ENCODE measurements at places on chromosomes 2 and 18.

DNA sequence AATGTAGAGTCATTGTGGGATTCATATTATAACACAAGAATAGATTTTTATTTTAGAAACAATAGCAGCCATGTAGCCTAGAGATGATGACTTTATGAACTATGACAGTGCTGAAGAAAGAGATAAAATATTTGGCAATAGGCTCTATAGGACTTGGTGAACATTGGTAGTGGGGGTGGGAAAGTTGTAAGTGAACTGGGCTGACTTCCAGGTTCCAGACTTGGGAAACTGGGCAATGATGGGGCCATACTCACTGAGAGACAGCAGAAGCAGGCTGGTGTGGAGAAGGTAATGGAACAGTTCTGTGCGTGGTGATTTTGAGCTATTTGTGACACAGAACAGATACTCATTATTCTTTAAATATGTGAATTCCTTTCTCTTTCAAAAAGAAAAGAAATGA lies 470.3 kb upstream of the HNRNPA3 start:
- DNase-seq = no peak

GRCh38 chr2:67709835-67710234 lies 312.7 kb downstream of the ETAA1 start:
- DNase-seq = no peak

DNA sequence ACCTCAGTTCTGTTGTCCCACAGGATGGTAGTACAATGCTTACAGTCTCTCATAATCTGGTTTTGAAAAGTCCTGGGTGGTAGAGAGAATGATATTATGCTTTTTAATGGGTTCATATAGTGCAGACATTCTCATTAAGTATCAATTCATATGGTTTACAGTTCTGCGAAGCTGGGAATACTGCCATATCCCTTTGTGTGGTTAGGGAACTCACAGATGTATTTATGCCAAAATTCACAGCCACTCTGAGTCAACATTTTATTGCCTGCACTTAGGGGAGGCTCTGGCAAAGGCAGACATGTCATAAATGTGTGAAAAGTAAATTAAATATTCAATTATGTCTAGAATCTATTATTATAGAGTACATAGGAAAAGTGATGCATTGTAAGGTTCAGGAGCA lies 808.2 kb downstream of the SUCLG1 start:
- no peak for DNase-seq

DNA sequence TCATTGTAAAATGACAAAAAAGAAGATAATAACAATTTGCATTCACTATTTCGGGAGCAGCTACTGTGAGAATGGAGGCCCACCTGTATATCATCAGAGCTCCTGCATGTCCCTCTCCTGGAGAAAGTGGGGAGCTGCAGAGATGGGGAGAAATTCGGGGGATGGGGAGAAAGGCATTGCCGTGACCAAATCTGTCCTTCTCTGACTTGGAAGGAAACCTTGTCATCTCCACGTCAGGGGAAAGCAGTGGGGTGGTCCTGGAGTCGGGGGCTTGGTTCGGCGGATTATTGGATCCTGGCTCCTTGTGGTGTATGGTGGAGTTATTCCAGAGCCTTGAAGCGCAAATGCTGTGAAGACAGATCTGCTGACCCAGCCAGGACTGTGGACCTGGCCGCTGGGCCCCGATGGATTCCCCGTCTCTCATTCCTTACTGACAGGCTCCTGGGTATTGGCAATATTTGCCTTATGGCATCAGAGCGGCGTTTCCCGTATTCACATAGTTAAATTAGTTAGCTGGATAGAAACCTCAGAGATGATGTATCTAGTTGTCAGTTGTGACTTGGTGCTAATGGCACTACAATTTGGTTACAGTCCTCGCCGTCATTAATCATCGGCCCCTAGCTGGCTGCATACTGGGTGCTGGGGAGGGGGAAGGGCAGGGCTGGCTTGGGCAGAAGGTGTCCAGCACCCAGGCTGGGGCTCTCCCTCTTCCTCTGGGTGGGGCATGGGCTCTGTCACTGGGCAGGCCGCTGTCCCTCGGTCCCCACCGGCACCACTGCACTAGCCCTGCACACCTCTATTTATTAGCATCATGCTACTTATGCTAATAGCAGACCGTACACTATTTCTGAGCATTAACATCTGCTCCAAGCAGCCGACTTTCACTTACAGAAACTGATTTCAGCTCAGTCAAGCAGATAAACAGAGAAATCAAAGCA lies 31.7 kb downstream of the CELF4 start:
- DNase-seq = no peak

- no peak for DNase-seq
Measured at GRCh38 chr2:122805346-122805745, 1049.9 kb downstream of the TSN start.

DNA sequence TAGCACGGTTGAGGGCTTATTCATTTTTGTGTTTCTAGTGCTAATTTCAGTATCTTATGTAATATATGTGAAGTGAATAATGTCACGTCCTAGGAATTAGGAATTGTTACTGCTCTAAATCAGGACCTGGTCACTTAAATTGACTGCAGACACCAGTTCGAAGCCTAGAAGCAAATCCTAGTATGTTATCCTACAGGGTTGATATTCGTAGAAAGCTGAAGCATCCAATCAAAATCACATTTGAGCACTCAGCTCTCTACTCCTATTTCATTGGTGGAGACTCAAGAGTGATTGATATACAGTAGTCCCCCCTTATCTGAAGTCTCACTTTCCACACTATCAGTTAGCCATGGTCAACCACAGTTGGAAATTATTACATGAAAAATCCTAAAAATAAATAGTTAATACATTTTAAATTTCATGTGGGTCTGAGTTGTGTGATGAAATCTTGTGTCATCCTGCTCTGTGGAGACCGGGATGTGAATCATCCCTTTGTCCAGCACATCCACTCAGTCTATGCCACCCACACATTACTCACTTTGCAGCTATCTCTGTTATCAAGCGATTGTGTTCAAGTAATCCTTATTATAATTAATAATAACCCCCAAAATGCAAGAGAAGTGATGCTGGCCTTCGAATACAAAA lies 35.2 kb upstream of the SCN9A start:
- DNase-seq = no peak

DNA sequence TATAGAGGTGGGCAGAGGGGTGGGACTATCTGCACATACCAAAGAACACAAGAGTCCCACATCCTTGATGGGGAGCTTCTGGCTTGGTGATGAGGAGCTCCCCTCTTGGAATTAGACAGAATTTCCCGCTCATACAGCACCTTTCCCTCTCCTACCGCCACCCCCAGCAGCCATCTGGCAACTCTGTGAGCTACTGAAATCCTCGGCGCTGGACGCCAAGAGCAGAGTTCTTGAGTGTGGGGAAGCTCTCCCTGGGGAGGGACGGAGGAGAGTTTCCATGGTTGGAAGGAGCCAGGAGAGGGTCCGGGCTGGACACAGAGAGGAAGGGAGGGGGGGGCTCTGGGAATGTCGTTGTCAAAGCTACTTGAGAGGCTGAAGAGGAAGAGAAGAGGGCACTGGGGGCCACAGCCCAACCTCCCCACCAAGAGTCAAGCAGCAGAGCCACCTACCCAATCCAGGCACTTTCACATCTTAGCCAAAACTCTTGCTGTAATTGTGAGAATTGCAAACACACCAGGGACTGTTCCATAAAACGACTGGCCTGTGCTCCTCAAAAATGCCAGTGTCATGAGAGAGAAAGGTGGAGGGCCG lies 89.4 kb upstream of the MCFD2 start:
- no peak for DNase-seq

DNA sequence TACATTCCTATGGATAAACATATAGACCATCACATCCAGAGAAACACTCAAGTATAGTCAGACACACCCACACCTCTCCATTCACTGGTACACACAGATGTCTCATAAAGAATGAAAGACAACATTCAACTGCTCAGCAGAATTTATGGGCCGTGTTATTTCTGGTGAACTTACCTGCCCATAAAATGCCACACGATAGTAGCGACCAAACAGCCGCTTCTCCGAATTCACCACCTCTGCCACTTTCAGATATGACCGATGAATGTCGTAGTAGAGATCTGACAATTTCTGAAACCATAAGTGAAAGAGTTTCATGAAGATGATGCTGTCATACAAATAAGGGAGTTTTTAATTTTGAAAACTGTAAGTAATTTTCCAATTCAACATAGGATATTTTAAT lies 70.7 kb upstream of the CCDC195 start:
- no peak for DNase-seq

- DNase-seq = no peak
Measured at GRCh38 chr2:31284107-31284506, 50.2 kb downstream of the EHD3 start.

DNA sequence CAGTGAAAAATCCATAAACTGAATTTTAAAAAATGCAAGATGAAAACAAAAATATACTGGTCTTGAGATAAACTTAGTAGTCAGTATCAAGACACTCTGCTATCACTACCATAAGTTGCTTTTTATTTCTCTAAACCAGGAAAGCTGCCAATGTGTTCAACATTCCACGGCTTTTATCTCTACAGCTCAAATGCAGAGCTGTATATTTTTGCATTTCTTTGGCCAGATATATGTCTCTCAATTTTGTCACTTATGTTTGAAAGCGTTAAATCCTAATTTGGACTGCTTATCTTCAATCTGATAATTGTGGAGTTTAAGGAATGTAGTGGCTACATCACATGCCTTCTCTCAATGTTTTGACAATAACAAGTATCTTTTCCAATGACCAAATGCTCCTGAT lies 609.5 kb downstream of the EPHA4 start:
- no peak for DNase-seq

GRCh38 chr2:181823405-181823804 lies 68.1 kb upstream of the ITPRID2 start:
- DNase-seq = no peak

GRCh38 chr2:28658369-28658768 lies 93.3 kb upstream of the PPP1CB start:
- DNase-seq = no peak

DNA sequence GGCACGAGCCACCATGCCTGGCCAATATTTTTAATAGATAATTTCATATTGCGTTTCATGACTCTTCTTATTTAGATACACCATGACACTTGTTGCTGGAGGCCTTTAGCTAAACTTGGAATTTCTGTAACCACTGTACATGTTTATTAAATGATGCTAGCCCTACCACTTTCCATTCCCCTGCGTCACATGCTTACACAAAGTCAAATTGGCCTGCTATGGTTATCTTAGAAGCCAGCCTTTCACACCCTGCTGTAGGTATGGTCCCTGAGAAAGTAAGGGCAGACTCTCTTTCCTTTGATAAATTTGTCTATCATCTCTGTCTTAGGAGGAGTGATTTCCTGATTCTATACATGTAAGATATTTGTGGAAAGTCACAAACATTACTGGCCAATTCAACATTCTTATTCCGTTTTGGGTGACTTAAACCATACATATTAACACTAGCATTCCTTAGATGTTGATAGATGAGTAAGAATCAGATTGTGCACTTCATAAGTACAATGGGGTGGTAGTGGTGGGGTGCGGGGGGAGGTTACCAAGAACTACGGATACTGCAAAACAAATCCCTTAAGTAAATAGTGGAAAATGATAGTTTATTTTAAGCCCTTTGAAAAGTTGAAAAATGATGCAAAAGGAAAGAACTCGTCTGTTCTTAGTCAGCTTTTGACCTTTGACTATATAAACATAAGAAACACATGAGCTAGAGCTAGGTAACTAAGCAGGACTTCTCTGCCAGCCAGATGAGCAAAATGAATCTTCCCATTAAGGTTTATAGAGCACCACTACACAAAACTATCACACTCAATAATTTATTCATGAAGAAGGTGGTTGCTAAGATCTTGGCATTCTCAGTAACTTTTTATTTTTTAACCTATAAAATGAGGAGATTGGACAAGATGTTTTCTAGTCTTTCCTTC lies 7.9 kb upstream of the NDUFV2 start:
- peak; percentile 6 for DNase-seq

DNA sequence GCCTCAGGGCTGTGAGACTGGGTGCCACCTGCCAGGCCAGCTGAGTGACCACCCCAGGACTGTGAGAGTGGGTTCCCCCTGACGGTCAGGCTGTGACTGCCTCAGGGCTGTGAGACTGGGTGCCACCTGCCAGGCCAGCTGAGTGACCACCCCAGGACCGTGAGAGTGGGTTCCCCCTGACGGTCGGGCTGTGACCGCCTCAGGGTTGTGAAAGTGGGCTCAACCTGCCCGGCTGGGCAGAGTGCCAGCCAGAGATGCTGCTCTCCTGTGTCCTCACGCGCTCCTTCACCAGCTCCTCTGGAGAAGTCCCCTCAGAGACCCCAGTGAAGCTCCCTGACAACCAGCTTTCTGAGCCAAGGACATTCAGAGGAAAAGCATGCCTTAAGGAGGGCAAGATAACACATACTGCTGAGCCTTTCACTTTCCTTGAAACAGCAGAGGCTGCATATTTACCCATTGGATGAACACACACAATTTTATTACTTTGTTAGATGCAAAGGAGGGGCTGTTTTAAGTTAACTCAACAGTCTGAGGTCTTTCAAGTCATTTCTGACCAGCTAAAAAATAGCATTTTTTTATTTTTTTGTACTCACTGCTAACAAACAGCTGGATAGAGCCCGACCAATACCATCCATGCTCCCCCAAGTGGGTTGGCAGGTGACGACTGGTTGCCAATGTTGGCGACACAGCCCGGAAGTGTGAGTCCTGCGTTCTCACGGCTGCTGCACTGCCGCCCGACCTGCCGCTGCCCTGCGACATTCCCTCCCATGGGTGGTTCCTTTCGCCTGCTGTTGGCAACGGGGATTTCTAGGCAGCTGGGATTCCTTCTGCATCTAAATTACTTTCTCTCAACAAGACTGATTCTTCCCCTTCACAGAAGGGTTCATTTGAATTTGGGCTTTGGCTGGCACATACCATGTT lies 70.7 kb downstream of the NDUFA10 start:
- DNase-seq = no peak

DNA sequence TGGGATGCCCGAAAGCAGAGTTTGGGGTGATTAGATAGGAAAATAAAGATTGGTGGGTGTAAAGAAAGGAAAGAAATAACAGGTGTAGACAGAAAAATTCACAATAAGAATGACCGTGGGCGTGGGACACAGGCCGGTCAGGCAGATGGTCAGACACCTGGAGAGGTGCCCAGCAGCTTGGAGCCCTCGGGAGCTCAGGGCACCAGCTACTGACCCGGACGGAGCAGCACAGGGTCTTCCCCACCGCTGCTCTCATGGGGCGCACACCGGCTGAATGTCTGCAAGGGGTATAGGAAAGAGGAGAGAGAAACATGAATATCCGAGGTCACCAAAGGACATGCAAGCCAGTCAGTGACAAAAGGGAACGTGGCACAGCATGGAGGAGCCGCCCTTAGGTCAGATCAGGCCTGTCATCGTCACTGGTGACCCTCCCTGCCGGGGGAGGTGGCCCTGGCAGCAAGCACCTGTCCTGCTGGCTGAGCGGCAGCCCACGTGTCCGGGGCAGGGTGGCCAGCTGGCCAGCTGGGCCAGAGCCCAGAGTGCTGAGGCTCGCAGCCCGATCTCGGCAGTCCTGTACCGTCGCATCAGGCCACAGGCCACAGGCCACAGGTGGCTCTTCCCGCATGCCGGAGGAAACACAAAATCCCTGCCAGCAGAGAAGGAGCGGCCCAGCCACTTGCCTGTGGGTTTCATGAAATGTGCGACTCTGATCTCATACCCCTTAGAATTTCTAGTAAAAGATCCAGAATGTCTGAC lies 112.0 kb upstream of the NDUFV2 start:
- no peak for DNase-seq

GRCh38 chr2:105867587-105867986 lies 122.9 kb downstream of the NCK2 start:
- no peak for DNase-seq

- no peak for DNase-seq
Measured at GRCh38 chr2:162518894-162519293, 175.0 kb downstream of the GCA start.
